ENCODE measurements at places on chromosomes 4 and X.

- no peak for DNase-seq
Measured at GRCh38 chr4:89299153-89299791, 8.3 kb downstream of the GPRIN3 start.

DNA sequence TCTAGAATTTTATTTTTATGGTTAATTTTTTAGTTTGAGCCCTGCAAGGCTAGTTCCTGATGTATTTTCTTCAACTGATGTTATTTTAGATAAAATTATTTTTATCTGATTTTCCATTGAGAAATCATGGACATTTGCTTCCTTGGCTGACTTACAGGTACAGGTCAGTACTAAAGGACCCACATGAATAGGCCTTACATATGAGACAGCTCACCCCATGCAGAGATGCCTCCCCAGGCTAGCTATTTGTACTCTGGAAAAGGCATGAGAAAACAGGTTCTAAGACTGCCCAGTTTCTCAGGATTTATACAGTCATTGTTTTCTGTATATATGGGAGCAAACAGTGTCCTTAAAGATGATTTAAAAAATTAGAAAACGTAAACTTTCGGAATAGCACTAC is 255.5 kb downstream of the BMPR1B start:
- DNase-seq: no peak

DNA sequence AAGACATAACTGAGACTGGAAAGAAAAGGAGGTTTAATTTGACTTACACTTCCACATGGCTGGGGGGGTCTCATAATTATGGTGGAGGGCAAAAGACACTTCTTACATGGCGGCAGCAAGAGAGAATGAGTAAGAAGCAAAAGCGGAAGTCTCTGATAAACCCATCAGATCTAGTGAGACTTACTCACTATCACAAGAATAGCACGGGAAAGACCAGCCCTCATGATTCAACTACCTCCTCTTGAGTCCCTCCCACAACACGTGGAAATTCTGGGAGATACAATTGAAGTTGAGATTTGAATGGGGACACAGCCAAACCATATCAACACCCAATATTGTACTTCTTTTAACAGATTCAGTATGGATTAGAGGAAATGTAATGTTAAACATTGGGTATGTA is 646.6 kb downstream of the ANKRD50 start:
- no peak for DNase-seq

GRCh38 chrX:50815120-50815519 is 1.1 kb upstream of the SHROOM4 start:
- DNase-seq: no peak

GRCh38 chr4:123827511-123827910 is 430.9 kb downstream of the SPRY1 start:
- no peak for DNase-seq

All from activated T-cell treated with anti-CD3 and anti-CD28 coated beads, Interleukin-2, amount 50 U/mL, for 1 hour (primary cell).